ENCODE measurements at places on chromosomes 3 and 15.

DNA sequence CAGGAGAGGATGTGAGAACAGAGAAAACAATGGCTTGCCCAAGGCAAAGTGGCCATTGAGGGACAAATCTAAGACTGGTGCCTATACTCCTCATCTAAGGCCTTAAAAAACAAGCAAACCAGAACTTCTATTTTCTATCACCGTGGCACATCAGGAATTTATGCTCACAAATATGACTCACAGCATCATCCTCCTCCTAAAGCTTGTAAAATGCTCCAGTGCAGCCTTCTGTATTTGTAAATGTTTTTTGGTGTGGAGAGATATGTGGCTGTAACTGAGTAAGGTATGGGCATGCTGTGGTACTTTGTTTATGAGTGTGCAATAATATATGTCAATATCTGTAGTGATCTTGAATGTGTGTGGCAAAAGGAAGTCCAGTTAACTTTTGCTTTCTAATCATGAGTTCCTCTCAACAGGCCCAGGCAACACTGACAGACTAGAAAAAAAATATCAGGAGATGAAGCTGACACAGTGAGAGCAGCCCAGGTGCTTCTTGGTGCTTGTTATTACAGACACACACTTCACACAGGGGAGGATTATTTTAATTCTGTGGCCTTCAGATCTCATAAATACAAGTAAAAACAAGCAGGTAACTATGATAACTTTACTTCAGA, 60.3 kb downstream of the CTNNB1 start:
- DNase-seq, result no peak

GRCh38 chr15:80958818-80959495, 30.7 kb downstream of the MESD start:
- DNase-seq, result no peak

DNA sequence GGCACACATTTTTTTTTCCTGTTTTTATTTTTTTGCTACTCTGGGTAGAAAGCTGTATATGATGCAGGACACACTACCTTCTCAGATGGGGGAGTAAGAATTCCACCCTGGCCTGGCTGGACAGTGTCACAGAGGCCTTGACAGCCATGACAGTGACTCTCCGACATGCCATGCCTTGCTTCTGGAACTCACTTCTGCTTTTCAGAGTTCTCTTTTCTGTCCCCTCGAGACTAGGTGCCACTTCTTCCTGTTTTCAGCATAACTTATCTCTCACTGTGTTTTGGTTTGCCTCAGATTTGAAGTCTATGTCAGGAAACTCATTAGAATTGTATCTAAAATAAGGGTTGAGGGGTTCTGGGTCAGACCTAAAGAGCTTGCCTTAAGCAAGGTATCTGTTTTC, 69.1 kb upstream of the SEC13 start:
- no peak for DNase-seq

DNA sequence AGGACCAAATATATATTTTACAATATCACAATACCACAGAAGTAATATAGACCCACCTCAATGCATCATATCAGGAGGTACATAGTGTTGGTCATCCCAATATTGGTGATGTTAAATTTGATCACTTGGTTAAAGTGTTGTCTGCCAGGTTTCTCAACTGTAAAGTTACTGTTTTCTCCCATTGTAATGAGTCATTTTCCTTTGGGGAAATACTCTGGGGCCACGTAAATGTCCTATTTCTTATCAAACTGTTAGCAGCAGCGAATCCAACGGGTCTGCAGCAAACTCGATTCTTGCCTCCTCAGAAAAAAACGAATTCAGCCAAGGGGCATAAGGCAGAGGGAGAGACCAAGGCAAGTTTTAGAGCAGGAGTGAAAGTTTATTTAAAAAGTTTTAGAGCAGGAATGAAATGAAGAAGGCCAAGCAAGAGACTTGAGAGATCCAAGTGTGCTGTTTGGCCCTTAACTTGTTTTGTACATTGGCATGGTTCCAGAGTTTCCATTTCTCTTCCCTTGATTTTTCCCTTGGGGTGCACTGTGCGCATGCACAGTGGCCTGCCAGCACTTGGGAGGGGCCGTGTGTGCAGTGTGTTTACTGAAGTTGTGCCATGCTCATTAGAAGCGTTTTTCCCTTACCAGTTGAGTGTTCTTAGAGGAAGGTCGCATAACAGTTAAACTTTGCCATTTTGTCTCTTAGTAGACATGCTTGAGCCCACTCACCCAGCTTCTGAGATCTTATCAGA, 512.5 kb downstream of the AGBL1 start:
- no peak for DNase-seq

DNA sequence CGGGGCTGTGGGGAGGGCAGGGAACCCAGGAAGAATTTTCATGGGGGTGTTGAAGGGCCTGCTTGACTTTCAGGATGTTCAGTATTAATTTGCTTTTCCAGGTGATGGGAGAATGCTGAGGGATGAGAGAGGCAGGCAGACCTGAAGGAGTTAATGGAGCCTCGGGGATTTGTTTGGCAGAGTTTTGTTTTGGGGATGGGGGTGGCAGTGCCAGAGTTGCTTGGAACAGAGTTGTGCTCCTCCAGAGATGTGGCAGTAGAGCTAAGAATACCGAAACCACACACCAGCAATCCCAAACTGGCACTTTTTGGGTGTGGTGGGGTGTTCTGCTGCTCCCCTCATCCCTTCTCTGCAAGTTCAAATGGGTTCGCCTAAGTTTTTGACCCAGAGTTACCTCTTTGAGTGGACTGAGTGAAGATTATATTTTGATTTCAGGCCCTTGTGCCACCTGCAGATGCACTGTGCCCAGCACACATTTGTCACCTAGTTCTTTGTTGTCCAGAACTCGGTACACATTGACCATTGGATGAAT, 1.6 kb downstream of the BOC start:
- no peak for DNase-seq

DNA sequence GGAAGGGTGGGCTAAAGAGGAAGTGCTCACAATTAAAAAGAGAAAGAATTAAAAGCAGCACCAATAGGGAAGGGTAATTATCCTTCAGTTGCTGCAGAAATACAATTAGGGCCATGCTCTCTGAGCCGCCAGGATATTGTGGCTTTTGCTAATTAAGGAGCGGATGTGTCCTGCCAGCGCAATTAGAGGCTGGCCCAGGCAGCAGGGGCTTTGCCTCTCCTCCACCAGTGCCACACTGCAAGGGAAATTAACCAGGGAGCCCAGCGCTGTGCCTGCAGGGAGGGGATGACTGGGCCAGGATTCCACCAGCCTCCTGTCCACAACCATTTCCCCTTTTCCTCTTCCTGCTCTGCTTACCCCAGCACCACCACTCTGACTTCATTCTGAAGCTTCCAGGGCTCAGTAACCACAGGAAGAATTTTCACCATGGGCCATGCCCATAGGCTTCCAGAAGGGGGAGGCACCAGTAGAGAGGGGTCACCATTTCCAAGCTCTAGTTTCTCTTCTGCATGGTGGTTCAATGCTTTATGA, 10.4 kb upstream of the AEN start:
- no peak for DNase-seq

- no peak for DNase-seq
These were observed 42.7 kb downstream of the HDGFL3 start for GRCh38 chr15:83164771-83165404.

DNA sequence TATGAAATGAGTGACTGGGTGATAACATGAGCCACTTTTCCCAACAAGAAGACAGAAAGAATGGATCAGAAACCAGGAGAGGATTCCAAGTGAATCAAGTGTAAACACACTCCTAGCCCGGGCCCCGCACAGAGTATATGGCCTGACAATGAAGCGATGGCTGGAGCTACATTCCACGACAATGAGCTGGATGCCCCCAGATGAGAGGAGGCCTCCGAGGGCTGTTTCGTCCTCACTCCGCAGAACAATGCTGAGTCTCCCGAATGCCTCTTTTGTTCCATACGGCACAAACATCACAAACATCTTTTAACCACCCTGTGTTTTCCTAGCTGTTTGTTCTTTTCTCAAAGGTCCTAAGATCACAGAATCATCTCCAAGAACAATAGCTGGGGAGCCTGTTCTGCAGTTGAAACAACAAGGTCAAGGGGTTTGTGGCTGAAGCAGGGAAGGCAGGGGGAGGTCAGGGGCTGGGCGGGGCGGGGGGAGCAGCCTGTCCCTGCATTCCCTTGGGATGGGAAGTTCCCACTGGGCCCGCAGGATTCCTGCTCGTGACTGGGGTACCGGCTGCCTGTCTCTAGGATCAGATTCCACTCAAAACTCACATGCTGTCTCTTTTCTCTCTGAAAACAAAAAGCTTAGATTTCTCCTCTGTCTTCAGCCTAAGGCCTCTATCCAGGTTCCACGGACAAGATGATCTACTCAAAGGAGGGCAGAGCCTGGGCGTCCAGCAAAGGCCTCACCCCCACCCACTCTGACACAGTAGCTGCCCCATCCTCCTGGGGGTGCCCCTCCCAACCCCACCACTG, 151.3 kb downstream of the XXYLT1 start:
- peak; percentile 93 for DNase-seq

DNA sequence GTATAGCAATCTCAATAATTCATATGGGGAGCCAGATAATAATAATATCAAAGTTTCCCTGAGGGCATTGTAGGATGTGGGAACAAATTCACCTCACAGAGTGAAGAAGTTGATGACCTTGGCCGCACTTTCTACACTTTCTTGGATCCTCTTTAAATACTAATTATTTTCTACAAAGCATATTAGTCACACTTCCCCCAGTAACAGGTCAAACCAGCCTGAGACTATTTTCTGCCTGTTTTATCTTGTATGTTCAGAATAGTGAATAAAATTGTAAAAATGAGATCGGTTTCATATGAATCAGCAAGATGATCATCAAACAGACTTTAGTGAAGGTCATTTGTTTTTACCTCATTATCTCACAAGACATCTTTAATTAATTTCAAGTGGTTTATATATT, 2.3 kb upstream of the OR5K3 start:
- no peak for DNase-seq

DNA sequence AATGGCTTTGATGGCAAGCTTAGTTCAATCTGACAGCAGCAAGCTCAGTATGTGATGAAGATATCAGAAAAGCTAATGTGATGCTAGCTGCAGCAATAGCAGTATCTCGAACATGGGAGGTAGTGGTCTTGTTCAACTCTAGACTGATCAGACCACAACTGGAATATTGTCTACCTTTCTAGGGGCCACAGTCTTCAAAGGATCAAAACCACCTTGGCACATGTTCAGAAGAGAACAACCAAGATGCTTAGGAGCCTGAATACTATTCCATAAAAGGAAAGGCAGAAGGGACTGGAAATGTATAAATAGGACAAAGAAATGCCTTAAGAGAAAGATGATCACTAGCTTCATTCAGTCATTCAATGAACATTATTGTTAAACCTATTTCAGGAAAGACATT, 2.3 kb downstream of the C3orf70 start:
- no peak for DNase-seq

GRCh38 chr3:185207931-185208746, 45.7 kb downstream of the EHHADH start:
- no peak for DNase-seq

DNA sequence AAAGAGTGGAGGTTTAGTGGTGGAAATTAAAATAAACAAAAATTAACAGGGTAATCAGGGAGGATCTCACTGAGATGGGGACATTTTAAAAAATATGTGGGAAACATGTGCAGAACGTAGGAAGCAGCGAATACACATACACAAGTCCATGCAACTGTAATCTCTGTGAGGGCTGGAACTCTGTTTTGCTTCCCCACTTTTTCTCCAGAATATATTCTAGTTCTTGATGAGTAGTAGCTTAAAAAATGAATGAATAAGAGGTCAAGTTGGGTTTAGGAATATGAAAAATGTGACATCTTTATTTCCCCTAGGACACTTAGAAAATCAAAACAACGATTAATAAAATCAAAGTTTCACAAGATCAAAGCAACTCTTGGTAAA, 312.2 kb upstream of the ZNF717 start:
- no peak for DNase-seq

GRCh38 chr3:80993241-80993945, 768.1 kb downstream of the GBE1 start:
- no peak for DNase-seq

DNA sequence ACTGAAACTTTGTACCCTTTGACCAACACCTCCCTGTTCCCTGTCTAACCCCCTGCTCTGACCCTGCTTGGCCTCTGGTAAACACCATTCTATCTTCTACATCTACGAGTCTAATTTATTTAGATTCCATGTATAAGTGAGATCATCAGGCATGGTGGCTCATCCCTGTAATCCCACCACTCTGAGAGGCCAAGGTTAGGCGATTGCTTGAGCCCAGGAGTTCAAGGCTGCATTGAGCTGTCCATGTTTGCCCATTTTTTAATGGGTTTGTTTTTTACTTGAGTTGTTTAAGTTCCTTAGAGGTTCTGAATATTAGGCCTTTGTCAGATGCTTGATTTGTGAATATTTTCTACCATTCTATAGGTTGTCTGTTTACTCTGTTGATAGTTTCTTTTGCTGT, 16.9 kb downstream of the FBXW12 start:
- no peak for DNase-seq

GRCh38 chr15:59410391-59410896, 27.5 kb upstream of the FAM81A start:
- no peak for DNase-seq

- DNase-seq, result no peak
These were observed 3.4 kb upstream of the CPOX start for GRCh38 chr3:98596541-98597500.

DNA sequence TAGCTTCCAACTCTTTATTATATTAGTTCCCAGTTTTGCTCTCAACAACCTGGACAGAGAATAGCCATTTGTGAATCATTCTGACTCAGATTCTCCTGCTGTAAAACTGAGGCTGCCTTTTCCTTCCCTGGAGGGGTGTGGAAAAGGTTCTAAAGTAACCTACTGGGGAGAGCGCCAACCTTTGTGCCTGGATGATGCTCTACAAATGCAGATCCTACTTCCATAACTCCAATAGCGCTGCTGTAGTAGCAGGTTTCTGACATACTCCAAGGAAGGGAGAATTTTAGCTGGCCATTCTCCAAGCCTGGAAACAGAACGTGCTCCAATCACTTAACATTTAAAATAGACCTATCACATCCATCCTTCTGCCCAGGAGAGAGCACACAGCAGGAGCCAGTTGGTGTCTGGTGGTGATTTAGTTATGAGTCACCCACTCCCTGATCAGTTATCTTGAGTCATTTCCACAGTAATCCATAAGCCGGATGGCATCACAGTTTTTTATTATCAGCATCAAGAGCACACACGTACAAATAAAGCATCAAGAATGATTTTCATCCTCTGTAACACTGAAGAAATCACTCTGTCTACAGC, 38.3 kb downstream of the MYH15 start:
- peak; percentile 40 for DNase-seq

- DNase-seq, result no peak
These were observed 34.2 kb downstream of the SEMA5B start for GRCh38 chr3:122993124-122993978.

DNA sequence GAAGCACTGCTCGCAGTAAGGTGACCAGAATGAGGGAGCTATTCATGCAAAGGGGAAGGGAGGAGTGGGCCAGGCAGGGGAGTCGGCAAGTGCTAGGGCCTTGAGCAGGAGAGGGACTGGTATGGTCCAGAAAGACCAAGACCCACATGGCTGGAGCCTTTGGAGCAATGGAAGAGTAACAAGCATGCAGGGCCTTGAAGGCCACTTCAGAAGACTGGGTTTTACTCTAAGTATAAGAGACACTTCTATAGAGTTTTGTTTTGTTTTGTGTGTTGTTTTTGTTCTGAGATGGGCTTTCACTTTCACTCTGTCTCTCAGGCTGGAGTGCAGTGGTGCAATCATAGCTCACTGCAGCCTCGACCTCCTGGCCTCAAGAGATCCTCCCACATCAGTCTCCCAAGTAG, 42.0 kb downstream of the BFSP2 start:
- DNase-seq, result no peak

- no peak for DNase-seq
These were observed 58.8 kb upstream of the NTRK3 start for GRCh38 chr15:88315221-88315878.

Data from smooth muscle cell of the brain vasculature (primary cell).